ENCODE measurements at places on chromosomes 6 and 20. TPM values are rescaled to one million over a fixed set of nuclear protein-coding genes. Genes with fewer than 3 reads are reported as not detected.
A peak's percentile ranks its signal among the peaks of the same experiment; 100 is the strongest.

MTFR2 gene
- 1.1 TPM for polyA plus RNA-seq

ZSCAN23 gene
- not detected for polyA plus RNA-seq

SPATS1 gene
- polyA plus RNA-seq: not detected

- DNase-seq: no peak
Observed at GRCh38 chr6:15207923-15208322, 37.9 kb upstream of the JARID2 start.

- no peak for DNase-seq
Observed at GRCh38 chr6:39292637-39293036, 21.6 kb downstream of the KCNK17 start.

- no peak for DNase-seq
Observed at GRCh38 chr6:14520029-14520428, 402.5 kb downstream of the CD83 start.

GRCh38 chr6:136921381-136921935, 643 bp upstream of the SLC35D3 start:
- DNase-seq: peak; percentile 1

- DNase-seq: no peak
Observed at GRCh38 chr6:128161263-128161662, 260.4 kb upstream of the THEMIS start.

GRCh38 chr6:157398151-157398550, 17.2 kb downstream of the ZDHHC14 start:
- DNase-seq: no peak

DNA sequence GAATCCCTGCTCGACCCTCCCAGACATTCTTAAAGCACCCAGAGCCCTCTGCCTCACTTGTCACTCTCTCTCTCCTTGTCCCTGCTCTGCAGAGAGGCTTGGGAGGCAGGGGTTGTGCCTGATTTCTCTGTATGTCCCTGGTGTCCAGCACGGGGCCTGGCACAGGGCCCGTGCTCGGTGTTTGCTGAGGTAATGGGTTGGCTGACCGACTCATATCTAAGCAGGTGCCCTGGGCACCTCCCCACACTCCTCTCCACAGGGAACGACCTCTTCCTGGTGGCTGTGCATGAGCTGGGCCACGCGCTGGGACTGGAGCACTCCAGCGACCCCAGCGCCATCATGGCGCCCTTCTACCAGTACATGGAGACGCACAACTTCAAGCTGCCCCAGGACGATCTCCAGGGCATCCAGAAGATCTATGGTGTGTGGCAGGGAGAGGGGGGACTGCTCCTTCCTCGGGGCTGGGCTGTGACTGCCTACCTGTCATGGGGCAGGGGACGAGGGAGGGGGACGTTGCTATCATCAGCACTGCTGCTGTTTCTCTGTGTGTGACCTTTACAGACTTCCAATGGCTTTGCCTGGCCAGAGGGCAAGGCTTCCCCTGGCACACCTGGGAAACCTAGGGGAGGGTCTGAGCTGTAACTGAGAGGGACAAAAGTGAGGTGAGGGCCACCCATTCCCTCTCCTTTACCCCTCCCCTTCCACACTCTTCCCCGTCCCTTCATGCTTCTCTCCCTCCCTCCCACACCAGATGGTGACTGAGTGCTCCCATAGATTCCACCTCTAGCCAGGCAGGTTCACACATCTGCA, 14.2 kb downstream of the MMP24OS start:
- no peak for DNase-seq

- DNase-seq: no peak
Observed at GRCh38 chr6:169991031-169991390, 239.6 kb downstream of the ERMARD start.

DNA sequence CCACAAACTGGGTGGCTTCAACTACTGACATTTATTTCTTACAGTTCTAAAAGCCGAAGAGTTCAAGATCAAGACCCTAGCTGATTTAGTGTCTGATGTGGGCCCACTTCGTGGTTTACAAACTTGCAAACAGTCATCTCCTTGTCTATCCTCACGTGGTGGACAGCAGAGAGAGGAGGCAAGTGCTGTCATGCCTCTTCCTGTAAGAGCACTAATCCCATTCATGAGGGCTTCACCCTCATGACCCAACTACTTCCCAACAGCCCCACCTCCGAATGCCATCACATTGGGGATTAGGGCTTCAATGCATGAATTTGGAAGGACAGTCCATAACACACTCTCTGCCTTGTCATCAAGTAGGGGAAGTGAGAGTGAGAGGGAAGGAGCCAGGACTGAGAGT, 15.6 kb upstream of the ISM1 start:
- DNase-seq: no peak

DNA sequence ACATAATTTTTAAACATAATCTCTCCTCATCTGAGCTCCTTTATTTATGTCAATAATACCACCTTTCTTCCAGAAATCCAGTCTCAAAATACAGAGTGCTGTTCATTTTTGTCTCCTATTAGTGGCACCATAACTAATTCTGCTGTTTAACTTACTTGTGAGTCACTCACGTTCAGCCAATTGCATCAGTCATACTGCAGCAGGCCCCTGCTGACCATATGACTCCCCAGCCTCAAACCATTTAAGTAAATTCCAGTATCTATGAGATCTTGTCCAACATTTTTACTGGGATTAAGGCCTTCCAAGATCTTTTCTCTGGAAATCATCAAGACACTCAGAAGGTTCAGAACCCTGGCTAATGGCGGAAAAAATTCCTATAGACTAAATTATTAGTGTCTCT, 982.2 kb upstream of the MAP3K7 start:
- no peak for DNase-seq

All from CD4-positive, alpha-beta memory T cell (primary cell).